ENCODE measurements at places on chromosomes 2 and 18.

GRCh38 chr18:60936101-60936500 lies 397.1 kb upstream of the CDH20 start:
- DNase-seq, result no peak

GRCh38 chr2:48356701-48357325 lies 173.1 kb upstream of the STON1 start:
- DNase-seq, result no peak

DNA sequence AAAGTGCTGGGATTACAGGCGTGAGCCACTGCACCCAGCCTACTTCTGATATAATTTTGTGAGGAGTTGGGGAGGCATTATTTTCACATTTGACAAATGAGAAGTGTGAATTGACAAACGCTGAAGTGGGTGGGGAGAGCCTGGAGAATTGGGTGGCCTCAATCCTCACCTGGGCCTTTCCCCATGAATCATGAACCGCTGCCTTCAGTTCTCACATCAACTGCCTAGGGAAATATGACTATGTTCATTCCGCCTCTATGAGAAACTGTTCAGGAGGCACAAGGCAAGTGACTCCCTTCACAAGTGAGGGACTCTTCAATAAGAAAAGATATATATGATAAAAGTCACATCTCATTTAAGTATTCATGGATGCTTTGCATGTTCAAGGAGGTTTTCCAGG lies 96.6 kb upstream of the RND3 start:
- no peak for DNase-seq

DNA sequence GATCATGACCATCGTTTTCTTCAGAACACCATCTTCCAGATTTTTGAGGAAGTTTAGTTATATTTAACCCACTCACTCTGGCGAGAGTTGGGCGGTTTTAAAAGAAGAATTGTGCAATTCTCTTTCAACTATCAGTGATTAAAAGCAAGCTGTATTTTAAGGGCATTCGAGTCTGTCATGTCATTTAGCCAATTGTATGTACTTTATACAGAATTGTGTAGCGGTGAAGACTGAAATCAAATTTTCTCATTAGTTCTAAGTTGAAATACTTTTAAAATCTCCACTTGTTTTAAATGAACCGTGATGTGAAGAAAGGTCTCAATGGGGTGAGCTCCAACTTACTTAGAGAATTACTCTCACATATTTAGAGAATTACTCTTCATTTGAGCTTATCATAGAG lies 214.6 kb upstream of the DTNA start:
- no peak for DNase-seq

DNA sequence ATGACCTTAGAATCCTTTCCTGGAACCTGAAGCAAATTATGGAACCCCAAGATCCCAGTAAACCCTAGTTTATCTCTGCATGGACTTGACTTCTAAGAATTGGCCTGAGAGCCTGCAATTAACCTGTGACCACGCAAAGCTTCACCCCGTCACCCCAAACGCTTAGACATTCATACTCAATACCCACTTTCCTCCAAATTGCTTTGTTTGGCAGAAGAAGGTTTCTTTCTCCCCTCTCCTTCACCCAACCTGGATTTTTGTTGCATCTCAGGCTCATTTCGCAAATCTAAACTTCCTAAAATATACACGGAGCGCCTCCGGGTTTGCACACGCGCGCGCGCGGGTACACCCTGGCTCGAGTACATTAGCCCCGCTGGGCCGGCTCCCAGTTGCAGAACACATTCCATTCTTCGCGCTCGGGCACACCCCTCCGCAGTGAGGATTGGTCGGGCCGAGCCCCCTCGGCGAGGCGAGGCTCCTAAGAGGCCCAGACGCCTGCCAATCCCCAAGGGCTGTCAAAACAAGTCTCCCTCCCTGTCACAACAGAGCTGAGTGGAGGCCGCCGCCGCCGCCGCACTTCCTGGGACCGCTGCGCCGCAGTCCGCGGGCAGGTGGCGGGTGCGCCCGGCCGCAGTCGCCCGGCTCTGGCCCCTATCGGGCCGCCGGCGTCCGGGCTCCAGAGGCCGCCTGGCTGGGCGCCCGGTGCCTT lies at the start of gene PLCL1:
Gene PLCL1 (plus strand): TSS at position 545 of the 709 bp plus-strand sequence.
- peak; percentile 69 for DNase-seq

- DNase-seq, result no peak
These were observed 40.0 kb downstream of the BIN1 start for GRCh38 chr2:127066942-127067341.

- no peak for DNase-seq
These were observed 185.2 kb downstream of the SOX11 start for GRCh38 chr2:5877360-5877759.

GRCh38 chr2:152385650-152386049 lies 50.7 kb downstream of the FMNL2 start:
- no peak for DNase-seq

DNA sequence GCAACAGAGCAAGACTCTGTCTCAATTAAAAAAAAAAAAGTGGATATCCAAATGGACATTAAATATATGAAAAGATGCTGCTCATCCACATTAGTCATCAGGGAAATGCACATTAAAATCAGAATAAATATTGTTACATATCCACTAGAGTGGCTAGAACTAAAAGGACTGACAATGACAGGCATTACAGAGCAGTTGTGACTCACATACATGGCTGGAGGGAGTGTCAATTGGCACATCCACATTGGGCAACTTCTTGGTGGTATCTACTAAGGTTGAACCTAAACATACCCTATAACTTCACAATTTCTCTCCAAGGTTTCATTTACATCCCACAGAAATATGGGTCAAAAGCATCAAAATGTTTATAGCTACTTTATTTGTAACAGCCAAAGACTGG lies 14.0 kb upstream of the DNER start:
- no peak for DNase-seq

DNA sequence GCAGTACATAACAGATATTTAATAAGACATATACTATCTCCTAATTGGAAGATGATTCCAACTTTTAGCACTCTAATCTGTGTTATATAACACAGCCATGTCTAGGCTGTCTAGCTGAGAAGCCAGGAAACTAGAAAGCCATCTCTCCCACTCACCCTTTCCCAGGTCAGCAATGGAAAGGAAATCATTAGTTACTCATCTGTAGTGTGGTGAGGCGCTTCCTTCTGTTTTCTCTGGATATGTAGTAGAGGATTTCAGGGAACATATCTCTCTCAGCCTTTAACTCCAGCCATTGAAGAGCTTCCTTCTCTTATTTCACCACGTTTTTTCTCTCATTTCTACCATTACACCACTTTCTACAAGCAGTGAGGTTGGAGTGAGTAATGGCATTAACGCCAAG lies 19.4 kb downstream of the RBBP8 start:
- DNase-seq, result no peak

DNA sequence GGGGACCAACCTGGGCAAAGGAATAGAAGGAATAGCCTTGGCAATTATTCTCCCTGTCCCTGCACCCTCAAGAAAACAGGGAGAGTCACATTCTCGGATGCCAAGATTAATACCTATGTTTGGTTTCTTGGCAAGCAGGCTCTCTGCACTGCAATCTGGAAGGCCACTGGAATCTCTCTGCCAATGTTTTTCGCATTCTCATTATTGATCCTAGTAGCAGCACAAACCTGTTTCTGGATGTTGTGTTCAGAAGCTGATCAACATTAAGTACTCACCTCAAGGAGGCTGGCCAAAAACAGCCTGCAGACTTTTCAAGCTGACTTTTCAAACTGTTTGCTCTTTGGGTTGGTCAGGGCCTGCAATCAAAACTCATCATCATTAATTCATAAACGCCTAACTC lies 62.2 kb downstream of the CLHC1 start:
- DNase-seq, result no peak

DNA sequence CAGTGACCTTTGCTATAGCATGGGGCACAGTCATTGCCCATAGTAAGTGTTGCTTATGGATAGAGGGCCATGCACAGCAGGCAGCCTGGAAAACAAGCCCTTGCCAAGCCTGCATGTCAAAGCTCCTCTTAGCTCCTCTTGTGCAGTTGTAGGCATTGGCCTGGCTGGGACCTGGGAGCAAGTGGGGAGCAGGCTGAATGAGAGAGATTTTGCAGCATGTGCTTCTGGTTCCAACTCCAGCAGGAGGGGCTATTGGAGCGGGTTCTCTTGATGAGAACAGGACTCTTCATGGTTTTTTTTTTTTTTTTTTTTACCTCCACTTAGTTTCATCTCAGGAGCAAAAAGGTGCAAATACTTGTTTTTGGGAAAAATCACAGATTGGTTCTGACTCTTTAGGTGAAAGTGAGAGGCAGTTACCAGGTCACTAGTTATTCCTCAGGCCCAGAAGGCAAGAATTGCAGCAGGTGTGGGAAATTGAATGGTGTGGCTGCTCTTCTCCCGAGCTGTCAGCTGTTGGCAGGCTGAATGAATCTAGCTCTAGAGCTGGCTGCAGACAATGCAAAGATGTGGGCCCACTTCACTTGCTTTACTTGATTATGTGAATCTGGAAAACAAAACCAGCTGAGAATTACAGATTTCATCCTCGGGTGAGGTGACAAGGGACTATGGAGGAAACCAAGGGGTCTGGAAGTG lies 95.9 kb downstream of the MAP4K4 start:
- no peak for DNase-seq

DNA sequence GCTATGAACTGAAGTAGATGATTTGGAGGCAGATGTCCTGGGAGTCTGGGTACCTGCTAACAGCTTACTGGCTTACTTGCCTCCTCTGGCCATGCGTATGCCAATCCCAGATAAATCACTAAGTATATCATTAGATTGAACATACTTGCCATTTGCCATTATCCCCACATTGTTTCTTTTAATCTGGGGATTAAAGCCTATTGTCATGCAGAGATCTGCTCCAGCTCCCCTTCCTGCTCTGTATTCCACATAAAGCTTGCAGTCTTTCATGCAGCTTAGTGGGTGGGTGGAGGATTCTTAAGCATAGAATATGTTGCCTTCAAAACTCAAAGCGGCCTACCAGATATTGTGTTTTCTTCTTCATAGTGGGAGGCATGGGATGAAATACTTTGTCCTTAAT lies 311.8 kb upstream of the MMADHC start:
- no peak for DNase-seq

DNA sequence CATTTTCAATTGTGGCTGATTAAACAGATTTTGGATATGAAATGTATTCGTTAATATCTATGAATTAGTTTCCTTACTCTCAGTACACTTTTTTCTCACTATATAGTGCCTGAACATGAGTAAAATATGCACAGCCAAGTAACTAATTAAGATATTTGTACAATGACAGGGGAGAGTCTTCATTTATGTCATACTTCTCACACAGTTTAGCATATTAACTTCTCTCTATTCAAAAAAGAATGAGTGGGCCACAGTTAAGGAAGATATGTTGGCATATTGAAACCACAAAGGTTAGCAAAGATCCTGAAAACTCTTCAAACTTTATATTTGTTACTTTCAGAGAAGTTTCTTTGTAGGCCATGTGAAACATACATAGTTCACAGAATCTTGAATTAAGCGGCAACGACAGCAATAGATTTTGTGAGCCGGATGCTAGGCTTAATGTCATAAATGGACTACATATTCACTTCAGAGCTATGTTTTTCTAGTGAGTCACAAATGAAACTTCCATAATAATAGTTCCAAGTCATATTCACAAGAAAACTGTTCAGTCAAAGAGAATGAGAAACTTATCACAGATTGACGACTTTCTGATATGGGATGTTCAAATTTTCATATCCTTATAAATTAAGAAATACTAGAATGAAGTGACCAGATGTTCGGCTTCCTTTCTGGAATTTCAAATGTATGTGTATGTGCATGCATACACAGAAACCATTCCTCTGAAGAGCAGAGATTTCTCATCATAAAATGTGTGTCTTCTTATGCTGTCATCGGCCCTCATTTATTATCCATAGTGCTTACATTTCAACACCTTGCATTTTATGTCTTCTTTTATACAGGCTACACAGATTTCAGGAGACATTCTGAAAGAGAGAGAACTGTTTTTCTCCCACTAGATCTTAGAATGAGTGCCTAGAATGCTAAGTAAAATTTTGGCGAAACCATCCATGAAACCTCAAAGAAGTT lies 584.0 kb downstream of the SATB2 start:
- no peak for DNase-seq

GRCh38 chr2:240416821-240417220 lies 18.6 kb upstream of the GPC1 start:
- DNase-seq, result no peak

- DNase-seq, result no peak
These were observed 6.8 kb downstream of the CCBE1 start for GRCh38 chr18:59690186-59690982.

GRCh38 chr2:7405861-7406715 lies 488.9 kb downstream of the RNF144A start:
- DNase-seq, result no peak

DNA sequence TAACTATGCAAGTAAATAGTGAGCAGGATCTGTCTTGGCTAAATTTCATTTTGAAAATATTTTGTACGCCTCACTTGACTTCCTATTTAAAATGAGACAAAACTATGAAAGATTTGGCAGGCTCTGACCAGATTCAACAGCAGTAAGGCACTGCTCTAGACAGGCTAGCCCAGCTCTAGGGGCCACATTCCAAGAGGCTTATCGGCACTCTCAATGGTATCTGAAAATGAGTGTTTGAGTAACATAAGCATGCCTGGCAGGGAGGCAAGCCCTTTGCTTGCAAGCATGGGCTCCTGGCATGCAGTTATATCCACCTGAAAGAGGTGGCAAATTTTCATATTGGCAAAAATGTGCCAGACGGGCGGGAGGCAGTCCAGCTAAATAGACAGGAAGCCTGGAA lies 10.5 kb downstream of the CAPN13 start:
- DNase-seq, result no peak

GRCh38 chr2:234422981-234423431 lies 73.9 kb downstream of the ARL4C start:
- no peak for DNase-seq

GRCh38 chr18:75005626-75006025 lies 203.3 kb downstream of the PTGR3 start:
- no peak for DNase-seq

GRCh38 chr2:144372410-144373080 lies 147.4 kb downstream of the ZEB2 start:
- no peak for DNase-seq

DNA sequence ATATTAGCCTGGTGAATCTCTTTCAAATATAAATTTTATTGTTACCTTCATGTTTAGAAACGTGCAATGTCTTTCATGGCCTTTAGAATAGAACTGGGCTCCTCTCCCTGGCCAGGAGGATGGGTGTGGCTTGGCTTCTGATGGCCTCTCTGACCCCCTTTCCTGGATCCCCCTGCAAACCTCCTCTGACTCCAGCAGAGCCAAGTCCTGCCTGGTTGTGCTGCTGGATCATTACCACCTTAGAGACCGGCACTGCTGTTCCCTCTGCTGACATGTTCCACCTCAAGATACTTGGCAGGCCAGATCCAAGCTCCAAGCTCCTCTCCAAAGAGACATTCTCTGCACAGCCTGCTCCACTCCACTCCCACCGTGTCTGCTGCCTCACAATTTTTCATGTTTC lies 823.8 kb upstream of the HS6ST1 start:
- no peak for DNase-seq

DNA sequence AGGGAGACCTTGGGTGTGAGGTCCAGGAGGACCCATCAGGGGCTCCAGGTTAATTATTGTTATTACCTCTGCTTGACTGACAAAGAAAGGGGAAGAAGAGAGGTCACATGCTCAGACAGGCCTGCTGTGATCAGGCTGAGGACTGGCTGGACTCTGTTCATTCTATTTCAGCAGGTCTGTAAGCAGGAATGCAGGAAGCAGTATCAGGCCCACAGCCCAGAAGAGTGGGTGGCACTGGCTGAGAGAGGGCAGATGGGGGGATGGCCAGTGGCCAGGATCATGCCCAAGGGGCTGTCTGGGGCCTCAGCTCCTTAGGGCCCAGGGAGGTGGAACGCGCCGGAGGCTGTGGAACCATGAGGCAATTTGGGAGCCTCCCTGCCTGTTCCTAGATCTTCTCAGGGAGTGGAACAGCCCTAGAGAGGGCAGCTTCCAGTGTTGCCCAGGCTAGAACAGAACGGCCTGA lies 43.7 kb upstream of the ZBTB7C start:
- no peak for DNase-seq
